NCI-H1105 (cell line): ENCODE measurements at places on chromosomes 16 and 17.

DNA sequence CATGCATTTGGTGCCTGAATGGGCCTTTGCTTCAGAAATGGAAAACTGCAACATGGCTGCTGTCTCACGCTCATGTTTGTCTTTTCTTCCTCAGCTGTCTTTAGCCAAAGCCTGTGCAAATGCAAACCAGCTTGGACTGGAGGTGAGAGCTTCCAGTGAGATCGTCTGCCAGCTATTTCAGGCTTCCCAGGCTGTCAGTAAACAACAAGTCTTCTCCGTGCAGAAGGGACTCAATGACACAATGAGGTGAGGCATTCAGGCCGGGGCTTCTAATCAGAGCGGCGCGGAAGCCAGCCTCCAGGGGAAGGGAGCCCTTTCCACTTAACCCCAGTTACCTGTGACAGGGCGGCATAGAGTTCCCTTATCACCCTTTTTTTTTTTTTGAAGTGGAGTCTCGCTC is 14.3 kb downstream of the CCNF start:
- no peak for DNase-seq

- DNase-seq, result no peak
Observed at GRCh38 chr17:79821331-79822095, 17.7 kb downstream of the CBX4 start.

GRCh38 chr16:9996221-9996620 is 186.0 kb downstream of the GRIN2A start:
- DNase-seq, result no peak

DNA sequence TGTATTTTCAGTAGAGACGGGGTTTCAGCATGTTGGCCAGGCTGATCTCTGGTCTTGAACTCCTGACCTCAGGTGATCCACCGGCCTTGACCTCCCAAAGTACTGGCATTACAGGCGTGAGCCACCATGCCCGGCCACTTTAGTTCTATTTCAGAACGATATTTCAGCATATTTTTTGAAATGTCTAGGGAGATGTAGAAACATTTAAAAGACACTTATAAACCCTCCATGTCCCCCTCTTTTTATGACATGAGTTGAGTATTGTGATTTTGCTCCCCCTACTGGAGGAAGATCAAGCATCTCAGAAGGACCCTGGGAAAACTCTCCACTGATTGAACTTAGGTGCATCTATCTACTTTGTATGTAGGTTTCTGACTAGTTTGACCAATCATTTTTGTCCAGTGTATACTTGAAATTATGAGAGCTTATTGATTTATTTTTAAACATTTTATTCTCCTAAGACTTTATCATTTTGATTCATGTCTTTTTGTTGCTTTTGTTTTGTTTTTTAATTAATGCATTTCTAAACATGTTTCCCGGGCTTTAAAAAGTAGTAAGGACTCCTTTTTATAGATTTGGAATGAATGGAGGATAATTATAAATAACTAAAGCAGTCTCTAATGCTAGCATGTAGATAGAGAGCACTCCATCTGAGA is 105.1 kb downstream of the CHD9 start:
- peak; percentile 41 for DNase-seq

DNA sequence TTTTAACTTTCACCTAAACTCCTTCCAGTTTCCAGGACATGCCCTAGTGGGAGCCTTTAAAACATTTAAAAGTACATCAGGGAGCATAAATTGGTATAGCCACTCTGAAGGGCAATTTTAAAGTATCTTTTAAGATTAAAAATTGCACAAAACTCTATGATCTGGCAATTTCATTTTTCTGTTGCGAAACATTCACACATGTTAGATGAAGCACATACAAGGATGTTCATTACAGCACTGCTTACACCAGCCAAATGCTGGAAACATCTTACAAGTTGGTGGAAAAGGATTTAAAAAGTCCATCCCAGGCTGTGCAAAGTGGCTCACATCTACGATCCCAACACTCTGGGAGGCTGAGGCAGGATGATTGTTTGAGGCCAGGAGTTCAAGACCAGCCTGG is 26.4 kb upstream of the LONP2 start:
- no peak for DNase-seq

DNA sequence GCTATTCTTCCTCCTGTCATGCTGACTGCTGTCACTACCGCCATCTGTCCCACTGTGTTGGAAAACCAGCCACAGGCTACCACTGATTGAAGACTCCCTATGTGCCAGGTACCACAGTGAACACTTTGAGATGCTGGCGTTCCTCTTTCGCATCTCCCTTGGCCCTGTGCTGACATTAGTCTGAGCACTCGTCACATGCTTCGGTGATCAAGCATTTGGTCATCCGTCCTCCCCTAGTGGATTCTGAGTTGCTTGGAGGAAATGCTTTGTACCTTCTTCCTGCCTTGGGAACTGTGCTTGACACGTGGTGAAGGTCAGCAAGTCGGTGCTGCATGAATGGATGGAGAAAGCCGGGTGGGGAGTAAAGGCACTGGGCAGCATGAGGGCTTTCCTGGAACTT is 260.1 kb downstream of the SNX29 start:
- DNase-seq, result no peak

GRCh38 chr17:73785496-73785895 is 141.3 kb upstream of the SDK2 start:
- no peak for DNase-seq
